Stimulated activated naive B cell treated with anti-CD40 and anti-IgM and Interleukin-4, amounts not matched to agents 10 μg/mL and 1 μg/mL and 100 μg/mL, for 72 hours (primary cell): ENCODE measurements at places on chromosomes 2 and 18.

GRCh38 chr2:54909001-54909400 lies 141.2 kb downstream of the RTN4 start:
- no peak for DNase-seq

- DNase-seq: no peak
Measured at GRCh38 chr2:196504788-196505187, 134.7 kb upstream of the CCDC150 start.

- DNase-seq: no peak
Measured at GRCh38 chr2:20626698-20627513, 24.0 kb downstream of the HS1BP3 start.

DNA sequence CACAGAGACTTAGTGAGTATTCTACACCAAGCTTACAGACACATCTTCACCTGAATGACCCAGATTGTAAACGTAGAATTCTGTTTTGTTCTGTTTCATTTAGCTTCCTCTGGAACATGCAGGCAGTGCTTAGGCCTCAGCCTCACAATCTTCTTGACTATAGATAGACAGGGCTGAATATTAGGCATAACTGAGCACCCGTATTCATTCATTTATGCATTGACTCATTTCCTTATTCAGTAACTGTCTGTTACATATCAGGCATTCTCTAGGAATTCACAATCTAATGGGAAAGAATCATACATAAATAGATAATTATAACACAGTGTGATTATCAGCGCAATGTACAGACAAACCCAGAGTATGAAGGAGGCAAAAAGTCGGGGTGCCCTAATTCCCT lies 124.9 kb upstream of the ETAA1 start:
- no peak for DNase-seq

DNA sequence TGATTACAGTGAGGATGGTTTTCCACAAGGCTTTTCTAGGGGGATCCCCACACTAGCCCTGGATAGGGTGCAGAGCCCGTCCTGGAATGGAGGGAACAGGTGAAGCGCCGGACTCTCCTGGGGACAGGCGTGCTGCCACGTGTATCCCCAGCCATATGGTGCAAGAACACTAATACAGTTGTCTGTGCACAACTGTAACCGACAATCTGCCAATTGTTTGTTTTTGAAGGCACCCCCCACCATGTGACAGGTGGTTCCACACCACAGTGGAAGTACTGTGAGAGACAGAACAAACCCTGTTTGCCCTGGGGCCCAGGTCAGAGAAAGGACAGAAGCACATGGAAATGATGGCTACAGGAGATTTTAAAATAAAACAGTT lies 52.9 kb downstream of the MYCN start:
- DNase-seq: no peak

DNA sequence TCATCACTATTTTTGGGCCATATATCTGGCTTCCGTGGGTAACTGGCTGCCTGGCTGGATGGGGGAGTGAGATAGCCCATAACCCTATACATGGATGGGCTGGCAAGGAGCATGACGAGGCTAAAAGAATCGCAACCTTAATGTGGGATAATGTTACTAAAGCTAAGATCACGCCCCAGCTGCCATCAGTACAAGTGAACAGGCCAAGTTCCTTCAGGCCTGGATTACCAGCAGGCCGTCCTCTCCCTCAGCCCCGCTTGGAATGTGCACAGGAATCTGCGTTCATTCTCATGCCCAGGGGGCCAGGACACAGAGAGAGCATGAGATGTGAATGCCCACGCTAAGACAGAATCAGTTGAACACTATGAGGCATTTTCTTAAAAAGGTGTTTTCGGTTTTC lies 34.7 kb downstream of the RMC1 start:
- DNase-seq: no peak

DNA sequence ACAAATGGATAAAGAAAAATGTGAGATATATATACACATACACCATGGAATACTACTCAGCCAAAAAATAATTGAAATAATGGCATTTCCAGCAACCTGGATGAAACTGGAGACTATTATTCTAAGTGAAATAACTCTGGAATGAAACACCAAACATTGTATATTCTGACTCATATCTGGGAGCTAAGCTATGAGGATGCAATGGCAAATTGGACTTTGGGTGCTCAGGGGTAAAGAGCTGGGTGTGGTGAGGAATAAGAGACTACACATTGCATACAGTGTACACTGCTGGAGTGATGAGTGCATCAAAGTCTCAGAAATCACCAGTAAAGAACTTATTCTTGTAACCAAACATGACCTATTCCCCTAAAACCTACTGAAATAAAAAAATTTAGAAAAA lies 636.0 kb upstream of the LRATD1 start:
- DNase-seq: no peak

DNA sequence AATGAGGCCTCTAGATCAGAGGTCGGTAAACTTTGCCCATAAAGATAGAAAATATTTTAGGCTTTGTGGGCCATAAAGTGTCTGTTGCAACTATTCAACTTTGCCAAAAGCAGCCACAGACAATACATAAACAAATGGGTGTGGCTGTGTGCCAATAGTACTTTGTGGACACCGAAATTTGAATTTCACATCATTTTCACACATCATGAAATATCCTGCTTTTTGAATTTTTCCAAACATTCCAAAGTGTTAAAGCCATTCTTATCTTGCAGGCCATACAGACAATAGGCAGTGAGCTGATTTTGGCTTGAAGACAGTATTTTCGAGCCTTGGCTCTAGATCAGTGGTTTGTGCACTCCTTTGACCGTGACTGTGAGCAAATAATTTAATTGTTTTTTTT lies 51.1 kb upstream of the EPC2 start:
- DNase-seq: no peak

- DNase-seq: no peak
Measured at GRCh38 chr2:8860239-8860638, 22.8 kb upstream of the KIDINS220 start.

GRCh38 chr2:61196671-61197070 lies 34.7 kb downstream of the C2orf74 start:
- DNase-seq: no peak

- DNase-seq: no peak
Measured at GRCh38 chr2:112000399-112001135, 54.5 kb upstream of the TMEM87B start.

GRCh38 chr18:6776188-6776587 lies 46.7 kb downstream of the ARHGAP28 start:
- DNase-seq: no peak

DNA sequence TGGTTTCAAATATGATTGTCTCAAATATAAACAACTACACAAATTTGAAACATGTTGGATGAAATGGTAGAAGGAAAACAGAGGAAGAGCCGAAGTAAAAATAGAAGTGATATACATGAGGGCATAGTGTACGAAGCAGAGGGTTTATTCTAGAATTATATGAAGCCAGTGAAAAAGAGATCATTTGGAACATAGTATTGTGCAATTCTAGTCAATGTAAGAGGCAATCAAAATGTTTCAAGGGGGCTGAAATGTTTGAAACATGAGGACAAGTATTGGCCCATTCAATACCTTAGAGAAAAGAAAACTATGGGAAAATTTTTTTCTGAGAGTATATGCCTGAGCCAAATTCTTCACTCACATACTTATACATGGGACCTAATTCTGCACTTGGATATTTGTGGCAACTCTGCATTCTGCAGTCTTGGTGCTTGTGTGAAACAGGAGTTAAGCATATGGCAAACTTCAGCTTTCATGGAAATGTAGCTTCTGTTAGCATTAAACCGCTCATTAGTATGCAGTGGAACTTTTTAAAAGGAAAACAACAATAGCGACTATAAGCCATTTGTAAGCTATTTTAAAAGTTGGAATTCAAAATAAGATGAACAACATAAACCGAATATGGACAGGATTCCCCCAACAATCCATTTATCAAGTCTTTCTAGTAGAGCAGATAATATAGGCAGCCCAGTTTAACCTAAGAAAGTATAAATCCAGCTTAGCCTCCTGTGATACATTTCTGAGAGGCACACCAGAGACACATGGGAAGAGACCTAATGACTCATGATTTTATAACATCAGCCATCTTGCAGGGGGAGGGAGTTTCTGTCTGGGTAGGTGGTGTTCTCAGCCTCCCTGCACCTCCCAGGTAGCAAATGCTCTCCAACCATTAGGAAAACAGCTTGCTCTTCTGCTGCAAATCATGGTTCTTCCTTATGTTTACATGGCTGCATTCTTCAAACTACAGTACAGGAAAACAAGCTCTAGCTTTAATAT lies 197.8 kb downstream of the PAX3 start:
- DNase-seq: no peak

GRCh38 chr18:75261430-75262223 lies 51.0 kb downstream of the TSHZ1 start:
- DNase-seq: no peak

- no peak for DNase-seq
Measured at GRCh38 chr2:108974674-108975073, 14.3 kb downstream of the EDAR start.

DNA sequence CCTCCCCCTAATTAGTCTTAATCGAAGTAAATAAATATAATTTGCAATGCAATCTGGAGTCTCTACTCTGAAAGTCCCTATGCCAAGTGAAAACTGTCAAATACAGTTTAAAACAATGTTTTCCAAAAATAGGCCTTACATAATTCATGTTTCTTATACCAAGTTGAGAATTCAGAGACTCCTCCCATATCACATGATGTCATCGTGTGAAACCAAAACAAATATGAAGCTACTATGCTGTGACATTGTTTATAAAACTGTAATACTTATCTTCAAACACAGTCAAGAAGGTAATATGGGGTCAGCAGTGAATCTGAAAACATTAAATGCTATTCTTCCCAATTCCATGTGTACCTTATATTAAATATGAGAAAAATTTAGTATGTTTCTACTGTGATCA lies 940.2 kb upstream of the FANCL start:
- no peak for DNase-seq

- no peak for DNase-seq
Measured at GRCh38 chr2:238884122-238884811, 36.4 kb downstream of the TWIST2 start.

DNA sequence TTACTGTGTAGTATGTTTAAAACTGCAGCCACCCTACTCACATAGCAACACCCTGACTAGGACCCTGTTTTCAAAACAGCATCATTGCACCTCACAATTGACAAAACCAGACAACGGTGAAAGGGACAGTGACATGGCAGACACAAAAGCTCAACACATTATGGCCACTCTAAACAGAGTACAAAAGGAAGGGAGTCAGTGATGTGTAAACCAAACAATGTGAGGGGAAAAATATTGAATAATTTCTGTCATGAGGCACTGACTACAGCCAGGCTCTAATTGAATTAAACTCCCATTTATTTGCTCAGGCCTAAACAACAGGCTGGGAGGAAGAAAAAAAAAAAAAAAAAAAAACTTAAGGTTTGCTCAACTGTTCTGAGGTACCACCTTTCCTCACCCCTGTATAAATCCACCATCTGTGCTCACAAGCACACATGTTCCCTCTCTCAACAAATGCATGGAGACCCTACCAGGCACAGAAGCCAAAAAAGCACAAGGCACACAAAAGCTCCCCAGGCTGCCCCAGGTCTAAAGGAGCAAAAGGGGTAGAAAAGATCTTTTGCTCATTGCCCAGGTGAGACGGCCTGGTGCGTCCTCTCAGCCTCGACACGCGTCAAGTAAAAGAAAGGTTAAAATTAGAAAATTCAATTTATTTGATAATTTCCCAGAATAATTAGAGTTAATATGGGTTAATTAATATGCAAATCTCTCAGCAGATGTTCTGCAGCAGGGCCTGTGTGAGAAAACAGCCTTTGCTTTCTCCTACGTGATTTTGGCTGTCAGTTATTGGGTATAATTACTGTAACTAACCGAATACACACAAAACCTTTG lies 80.9 kb downstream of the ZEB2 start:
- no peak for DNase-seq

DNA sequence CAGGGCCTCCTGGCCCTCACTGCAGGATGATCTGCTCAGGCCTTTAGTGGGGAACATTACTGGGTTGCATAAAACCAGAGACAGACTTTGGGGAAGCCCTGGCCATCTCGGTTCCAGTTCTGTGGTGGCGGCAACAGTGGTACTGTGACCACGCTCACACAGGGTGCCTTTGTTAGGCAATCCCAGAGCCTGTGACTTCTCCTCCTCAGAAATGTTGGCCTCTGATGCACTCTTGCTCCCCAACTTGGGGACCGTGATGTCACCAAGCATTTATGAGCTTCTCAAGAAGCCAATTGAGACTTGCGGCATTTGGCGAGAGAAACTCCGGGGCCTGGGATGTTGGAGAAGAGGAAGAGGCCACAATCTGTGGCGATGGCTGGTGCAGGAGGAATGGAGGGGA lies 80.9 kb upstream of the PKDCC start:
- DNase-seq: no peak

DNA sequence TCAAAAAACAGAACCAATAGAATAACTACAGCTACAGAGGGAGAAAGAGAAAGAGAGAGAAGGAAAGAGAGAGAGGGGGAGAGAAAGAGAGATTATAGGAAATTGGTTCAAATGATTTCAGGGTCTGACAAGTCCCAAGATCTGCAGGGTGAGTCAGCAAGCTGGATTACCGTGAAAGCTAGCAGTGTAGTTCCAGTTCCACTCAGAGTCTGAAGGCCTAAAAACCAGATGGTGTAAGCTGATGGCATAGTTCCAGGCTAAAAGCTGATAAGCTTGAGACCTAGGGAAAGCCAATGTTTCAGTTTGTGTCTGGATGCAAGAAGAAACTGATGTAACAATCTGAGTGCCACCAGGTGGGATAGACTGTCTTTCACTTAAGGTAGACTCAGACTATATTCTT lies 397.7 kb downstream of the TRIB2 start:
- no peak for DNase-seq

GRCh38 chr2:88188748-88189147 lies 18.6 kb downstream of the THNSL2 start:
- no peak for DNase-seq

DNA sequence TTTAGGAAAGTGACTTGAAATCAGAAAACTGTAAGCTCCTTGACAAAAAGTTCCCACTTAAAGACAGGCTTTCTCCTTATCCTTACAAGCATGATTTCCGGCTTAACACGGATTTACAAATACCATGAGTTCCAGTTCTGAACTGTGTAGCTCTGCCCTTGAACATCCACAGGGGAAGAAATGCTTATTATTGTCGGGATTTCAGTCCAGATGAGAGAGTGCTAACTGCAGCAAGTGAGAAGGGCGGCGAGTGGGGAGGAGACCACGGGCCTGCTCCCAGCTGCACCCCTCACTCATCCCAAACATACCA lies 73.1 kb downstream of the LRRC30 start:
- DNase-seq: no peak

GRCh38 chr18:23992089-23992940 lies 22.2 kb upstream of the TTC39C start:
- DNase-seq: no peak

DNA sequence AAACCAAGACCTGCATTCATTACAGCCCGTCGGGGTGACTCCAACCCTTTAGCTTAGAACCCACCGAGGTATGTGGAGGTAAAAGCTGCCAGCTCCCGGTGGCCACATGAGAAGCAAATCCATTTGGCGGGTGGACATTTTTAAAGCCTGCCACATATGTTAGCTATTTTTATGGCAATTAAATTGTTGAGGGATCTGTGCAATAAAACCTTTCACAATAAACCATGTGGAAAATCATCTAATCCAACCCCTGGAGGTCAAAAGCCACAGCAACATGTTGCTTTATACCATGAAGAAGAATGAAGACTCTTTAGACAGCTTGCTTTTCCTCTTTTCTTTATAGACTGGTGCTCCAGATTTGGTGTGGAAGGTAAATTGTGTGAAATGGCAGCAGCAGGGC lies 176.3 kb downstream of the AGPS start:
- DNase-seq: no peak

- no peak for DNase-seq
Measured at GRCh38 chr2:6072276-6072675, 380.1 kb downstream of the SOX11 start.

- DNase-seq: no peak
Measured at GRCh38 chr2:126649101-126649500, 6.9 kb upstream of the GYPC start.
